ENCODE measurements at places on chromosomes 5 and 9.

- DNase-seq, result no peak
Measured at GRCh38 chr9:113621980-113622379, 158.5 kb downstream of the RGS3 start.

DNA sequence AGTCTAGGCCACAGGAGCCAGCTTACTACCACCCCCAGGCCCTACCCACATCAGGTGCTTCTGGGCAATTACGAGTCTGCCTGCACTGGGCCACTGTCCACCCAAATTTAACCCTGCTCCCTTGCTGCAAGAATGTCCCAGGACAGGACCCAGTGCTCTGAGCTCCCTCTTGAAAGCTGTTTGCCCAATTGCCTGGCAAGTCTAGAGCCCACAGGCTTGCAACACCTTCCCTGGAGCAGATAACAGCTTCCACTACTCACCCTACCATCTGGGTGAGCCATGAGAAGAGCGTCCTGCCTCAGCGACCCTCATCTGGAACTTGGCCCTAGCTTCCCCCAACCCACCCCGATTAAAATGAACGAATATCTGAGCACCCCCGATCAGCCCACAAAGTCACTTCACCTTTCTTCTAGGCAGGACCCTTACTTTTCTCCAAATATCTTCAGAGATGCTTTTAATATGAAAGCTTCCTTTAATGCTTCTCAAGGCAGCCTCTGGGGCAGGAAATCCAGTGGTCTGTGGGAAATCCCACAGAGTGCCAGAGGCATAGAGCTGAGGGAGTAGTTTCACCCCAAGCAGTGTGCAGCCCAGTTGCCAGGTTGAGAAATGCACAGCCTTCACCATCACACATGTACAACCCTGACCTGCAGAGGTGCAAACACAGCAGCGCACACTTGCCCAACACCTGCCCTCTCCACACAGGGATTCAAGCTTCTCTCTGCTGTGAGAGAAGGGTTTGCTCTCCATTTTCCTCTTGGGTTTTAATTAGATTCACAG is 10.6 kb downstream of the ACSL6 start:
- DNase-seq, result no peak

DNA sequence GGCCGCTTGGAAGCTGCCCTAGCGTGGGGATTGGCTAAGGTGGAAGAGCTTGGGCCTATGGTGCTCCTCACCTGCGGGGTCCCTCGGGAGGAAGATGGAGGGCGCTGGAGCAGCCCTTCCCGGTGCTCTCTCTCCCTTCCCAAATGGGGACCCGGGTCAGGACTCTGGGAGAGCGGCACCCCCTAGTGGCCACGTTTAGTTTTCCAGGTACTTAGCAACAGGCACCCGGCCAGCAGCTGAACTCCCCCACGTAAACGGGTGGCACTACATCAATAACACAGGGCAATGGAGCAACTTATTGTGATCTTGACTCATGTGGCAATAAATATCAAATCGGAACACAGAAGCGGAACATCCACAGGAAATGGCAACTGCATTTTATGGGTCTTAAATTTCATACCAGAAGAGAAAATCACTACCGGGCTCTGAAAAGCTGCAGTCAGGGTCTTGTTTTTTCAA is 316.6 kb downstream of the AGTPBP1 start:
- DNase-seq, result peak; percentile 14

DNA sequence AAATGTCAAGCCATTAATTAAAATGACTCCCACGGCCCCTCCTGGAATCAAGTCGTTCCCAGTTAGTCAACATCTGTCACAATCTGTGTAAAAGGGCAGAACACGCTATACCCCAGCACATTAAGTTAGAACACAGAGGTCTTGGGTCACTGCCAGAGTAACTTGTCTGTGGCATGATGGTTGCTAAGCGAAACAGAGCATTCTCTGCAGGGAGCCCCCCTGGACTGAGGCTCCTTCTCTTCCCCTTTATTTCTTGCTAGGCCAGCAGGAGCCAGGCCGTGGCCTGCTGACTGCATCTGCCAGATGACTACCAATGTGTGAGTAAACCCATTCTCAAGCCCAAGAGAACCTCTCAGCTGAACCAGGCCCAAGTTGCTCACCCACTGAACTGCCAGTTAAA is 51.9 kb upstream of the ZBED3 start:
- no peak for DNase-seq

DNA sequence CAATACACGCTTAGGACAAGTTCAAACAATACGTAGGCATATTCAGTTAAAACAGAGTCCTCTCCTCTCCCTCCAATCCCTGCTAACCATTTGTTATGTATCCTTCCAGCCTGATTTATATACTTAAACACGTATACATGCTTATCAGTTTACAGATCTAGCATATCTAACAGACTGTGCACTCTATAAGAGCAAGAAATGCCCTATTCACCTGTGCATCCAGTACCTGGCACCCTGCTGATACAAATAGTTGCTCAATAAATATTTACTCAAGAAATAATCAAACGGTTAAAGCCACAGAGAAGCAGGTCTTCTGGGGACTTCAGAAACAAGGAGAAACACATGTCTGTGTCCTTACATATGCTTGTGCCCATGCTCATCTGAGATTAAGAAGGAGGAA is 55.9 kb downstream of the MLLT3 start:
- DNase-seq, result no peak

DNA sequence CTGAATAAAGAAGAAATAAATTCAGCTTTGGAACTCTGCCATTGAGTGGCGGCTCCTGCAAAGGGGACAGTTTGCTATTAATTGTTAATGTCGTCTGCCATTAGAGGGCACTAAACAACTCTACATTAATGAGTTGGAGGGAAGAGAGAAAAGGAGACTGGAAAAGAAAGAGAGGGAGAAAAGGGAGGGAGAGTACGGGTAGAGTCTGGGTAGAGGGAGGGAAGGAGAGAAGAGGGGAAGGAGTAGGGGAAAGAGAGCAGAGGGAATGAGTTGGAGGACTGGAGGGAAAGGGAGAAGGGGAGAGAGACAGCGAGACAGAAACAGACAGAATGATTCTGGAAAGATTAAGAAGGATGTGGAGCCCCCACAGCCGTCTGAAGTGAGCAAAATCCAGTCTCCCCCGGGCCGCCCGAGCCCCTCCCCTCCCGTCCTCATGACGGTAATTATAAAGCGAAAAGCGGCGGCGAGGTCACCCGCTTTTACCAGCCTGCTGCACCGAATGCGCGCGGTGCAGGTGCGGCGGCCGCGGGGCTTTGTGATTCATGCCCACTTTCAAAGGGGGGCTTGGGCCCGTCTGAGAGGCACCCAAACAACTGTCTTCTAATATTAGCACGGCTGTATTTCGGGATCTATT is 1.9 kb upstream of the FST start:
- DNase-seq, result peak; percentile 38

GRCh38 chr9:34830068-34830467 is 120.1 kb upstream of the CCL21 start:
- DNase-seq, result no peak

GRCh38 chr5:174459071-174459702 is 265.2 kb upstream of the MSX2 start:
- no peak for DNase-seq

- no peak for DNase-seq
Measured at GRCh38 chr5:76402251-76402885, 717 bp upstream of the IQGAP2 start.

- no peak for DNase-seq
Measured at GRCh38 chr9:84955155-84955554, 285.6 kb downstream of the NTRK2 start.

GRCh38 chr9:124735121-124735520 is 36.0 kb downstream of the NR6A1 start:
- no peak for DNase-seq

- no peak for DNase-seq
Measured at GRCh38 chr5:110923971-110924370, 147.5 kb upstream of the TSLP start.

GRCh38 chr5:127440831-127441230 is 76.6 kb upstream of the PRRC1 start:
- DNase-seq, result no peak

DNA sequence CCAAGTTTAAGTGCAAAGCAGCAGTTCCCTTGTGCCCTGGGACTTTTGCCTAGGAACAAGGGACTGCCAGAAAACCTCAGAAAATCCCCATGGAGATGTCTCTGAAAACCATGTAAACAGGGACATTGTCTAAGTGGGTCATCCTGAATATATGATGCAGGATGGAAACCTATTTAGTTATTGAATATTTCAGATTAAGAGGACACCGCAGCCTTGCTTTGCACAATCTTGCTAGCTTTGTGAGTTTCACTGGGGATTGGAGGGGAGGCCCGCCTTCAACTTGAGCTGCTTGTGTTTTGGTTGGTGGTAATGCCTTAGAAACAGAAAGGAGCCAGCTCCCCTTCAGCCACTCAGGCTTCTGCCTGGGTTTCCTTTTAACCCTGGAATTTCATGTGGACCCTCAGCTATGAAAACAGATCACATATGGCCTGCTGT is 112.8 kb downstream of the C9orf152 start:
- DNase-seq, result no peak

- no peak for DNase-seq
Measured at GRCh38 chr9:19136129-19136528, 8.8 kb upstream of the PLIN2 start.

DNA sequence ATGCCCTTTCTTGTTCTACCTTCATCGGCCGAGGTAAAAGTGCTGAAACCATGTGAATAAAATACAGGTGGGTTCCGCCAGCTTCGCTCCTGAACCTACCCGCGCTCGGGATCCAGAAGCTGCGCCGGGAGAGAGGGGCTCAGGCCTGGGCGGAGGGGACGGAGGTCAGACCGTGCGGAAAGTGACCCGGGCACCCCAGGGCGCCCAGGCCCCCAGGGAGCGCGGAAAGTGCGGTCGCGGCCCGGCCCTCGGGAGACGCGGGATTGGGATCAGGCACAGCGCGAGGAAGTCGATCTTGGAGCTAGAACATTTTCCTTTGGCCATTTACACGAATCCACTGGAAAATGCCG is 329 bp downstream of the SYK start:
- no peak for DNase-seq

DNA sequence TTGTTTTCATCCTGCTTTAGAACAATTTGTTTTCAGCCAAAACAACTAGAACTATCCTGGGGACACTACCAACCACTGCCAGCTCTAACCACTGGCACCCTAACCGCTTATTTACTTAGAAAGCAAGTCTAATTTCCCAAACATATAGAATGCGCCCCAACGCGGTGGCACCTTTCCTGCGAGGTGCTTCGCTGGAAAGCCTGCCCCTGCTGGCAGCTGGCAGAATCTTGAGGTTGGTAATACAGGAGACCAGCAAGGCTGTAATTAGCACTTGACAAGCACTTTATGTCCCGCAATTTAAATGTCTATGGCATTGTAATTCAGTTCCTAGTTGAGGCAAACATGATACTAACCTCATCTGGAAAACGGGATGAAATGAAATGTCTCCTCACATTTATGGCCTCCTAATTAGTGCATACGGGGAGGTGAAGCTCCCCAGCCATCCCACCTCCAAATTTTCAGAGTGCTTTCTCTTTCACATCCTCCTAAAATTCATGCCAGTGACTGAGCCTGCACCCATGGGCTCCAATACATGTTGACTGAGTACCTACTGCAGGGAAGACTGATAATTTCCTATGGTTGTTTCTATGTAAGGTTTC is 30.4 kb downstream of the GABBR2 start:
- no peak for DNase-seq

DNA sequence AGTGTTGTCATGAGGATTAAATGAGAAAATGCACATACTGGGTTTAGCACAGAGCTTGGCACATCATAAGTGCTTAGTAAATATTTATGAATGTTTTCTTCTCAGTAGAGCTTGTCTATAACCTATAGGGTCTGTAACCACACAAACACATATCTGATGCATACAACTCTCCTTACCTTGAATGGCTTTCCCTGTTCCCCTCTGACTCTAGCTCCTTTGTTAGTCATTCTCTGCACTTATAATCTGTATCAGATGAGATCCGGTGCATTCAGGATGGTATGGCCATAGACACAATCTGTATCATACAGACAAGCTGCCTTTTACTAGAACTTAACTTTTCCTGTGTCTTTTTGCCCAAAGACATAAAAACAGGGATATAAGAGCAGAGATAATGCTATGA is 11.1 kb upstream of the SSBP2 start:
- DNase-seq, result no peak
